ENCODE measurements at places on chromosomes 1 and 21. TPM values are rescaled to one million over a fixed set of nuclear protein-coding genes. Genes with fewer than 3 reads are reported as not detected.
A peak's percentile ranks its signal among the peaks of the same experiment; 100 is the strongest.

- peak; percentile 31 for DNase-seq
These were observed 207.5 kb downstream of the KCNT2 start for GRCh38 chr1:196400478-196401451.

GRCh38 chr1:54287801-54288211 lies 87.8 kb downstream of the MRPL37 start:
- DNase-seq, result no peak

GRCh38 chr21:15272591-15272990 lies 207.8 kb upstream of the NRIP1 start:
- no peak for DNase-seq

- no peak for DNase-seq
These were observed 15.5 kb upstream of the PADI4 start for GRCh38 chr1:17292299-17293160.

DNA sequence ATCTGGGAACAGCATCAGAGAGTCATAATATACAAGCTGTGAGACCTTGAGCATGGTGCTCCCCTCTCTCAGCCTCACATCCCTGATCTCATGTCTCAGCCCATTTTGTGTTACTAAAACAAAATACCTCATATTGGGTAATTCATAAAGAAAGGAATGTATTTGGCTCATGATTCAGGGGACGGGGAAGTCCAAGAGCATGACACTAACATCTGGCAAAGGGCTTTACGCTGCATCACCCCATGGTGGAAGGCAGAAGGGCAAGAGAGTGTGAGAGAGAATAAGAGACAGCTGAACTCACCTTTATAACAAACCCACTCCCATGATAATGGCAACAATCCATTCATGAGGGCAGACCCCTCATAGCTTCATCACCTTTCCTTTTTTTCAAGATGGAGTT lies 36.5 kb downstream of the RNASEL start:
- DNase-seq, result no peak

- no peak for DNase-seq
These were observed 82.3 kb downstream of the NOTCH2 start for GRCh38 chr1:119987112-119987511.

- peak; percentile 75 for DNase-seq
These were observed 7.9 kb upstream of the TNNT2 start for GRCh38 chr1:201385299-201385891.

DNA sequence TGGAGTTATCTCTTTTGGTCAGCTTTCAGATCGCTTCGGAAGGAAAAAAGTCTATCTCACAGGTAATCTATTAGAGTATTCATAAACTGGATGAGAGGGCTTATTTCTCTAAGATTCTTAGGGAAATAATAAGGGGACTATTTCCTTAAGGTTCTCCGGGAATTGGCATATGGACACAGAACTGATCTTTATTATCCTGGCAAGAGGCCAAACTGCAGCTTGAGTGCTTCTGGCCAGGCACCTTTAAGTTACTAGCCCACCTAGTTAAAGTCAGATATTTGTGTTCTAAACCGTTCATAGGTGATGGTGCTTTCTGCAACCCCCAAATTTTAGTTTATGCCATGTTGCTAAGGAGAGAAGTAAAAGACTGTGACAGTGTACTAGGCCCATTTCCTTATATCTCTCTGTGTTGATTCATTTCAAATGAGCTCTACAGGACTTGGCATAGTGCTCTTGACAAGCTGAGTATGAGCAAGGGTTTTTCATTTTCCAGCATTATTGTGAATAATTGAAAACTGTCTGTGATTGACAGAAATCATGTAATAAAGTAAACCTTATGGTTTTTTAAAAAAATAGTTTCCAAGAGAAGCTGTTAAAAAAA lies 43.4 kb downstream of the SLC22A15 start:
- no peak for DNase-seq

DNA sequence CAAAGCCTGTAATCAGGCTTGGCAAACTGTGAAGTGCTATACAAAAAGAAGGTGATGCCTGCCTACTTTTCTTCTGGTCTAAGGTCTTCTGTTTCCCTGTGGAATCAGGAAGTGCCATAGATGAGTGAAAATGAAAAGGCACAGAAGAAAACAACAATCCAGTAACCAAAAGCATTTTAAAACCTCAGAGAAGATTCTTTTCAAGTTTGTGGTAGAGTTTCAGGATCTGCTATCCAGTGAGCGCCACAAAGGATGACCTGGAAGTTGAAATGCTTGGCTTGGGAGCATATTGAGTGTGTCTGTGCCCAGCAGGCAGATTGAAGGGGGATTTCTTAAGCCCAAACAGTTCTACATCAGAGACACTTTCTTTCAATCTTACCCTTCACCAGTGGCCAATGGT lies 272.2 kb downstream of the PAPPA2 start:
- DNase-seq, result no peak

GRCh38 chr1:209790286-209791193 lies 6.2 kb upstream of the C1orf74 start:
- DNase-seq, result no peak

DNA sequence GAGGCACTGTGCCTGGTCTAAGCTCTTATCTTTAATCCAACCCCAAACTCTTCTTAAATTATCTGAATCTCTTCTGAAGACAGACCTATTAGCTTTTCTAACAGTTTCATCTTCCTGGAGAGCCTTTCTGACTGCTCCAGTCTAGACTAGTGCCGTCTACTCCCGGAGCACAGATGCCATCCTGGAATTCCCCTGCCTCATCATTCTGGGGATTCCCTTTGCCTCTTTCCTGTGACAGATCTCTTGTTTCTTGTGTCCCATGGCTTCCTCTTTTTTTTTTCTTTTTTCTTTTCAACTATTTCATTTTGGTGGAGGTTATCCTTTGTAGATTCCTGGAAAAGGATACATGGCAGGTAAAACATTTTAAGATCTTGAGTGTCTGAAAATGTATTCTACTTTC lies 11.7 kb downstream of the SEMA4A start:
- no peak for DNase-seq

DNA sequence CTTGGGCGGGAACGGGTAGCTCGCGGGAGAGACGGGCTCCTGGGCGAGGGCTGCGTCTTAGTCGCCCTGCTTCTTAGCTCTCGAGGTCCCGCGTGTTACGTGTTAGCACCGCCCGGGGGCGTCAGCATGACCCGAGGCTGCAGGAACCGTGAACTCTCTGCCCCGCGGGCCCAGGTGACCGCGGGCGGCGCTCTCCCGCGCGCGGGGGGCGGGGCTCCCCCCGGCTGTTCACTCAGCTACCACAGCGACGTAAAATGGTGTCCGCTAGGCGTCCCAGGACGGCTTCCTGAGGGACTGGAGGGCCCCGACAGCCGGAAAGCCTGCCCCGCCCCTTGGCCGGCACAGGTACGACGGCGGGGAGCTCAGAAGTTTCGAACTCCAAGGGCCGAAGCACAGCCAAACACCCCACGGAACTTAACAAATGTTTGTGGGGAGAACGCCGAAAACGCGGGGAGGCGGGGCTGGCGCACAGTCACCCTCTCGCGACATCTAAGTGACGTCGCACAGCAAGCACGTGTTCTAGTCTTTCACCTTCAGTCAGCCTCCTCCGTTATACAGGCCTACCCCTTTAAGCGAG lies 780 bp upstream of the RBM15 start:
- DNase-seq, result peak; percentile 96

- DNase-seq, result no peak
These were observed 12.8 kb downstream of the BACE2 start for GRCh38 chr21:41180752-41181151.

- DNase-seq, result peak; percentile 81
These were observed 1.1 kb upstream of the GUCA2A start for GRCh38 chr1:42165511-42166210.

DNA sequence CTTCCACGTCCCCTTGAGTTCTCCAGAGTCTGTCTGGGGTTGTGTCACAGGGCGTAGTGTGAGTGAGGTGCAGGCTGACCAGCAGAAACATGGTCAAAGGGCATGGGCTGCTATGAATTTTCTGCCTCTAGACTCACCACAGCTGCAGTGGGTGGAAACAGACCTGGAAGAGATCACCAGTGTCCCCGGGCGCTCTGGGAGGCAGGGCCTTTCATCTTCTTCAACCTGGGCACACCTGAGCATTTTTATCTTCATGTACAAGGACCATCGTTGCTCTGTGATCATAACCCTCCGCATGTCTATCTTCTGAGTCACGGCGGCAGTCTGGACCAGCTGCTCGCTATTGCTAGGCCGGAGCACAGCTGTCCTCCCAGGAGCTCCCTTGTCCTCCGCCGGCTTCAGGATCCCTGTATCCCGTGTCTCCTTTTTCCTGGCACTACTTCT lies 29.6 kb downstream of the DEGS1 start:
- DNase-seq, result no peak

GRCh38 chr1:151807131-151807530 lies 1.9 kb upstream of the LINGO4 start:
- no peak for DNase-seq

GRCh38 chr1:61125263-61125662 lies 42.9 kb downstream of the NFIA start:
- no peak for DNase-seq

GRCh38 chr1:110559157-110559556 lies 40.2 kb upstream of the KCNA10 start:
- no peak for DNase-seq

- DNase-seq, result no peak
These were observed 50.1 kb downstream of the ZNF281 start for GRCh38 chr1:200359610-200360163.

- no peak for DNase-seq
These were observed 558.2 kb upstream of the USP24 start for GRCh38 chr1:55773211-55773940.

DNA sequence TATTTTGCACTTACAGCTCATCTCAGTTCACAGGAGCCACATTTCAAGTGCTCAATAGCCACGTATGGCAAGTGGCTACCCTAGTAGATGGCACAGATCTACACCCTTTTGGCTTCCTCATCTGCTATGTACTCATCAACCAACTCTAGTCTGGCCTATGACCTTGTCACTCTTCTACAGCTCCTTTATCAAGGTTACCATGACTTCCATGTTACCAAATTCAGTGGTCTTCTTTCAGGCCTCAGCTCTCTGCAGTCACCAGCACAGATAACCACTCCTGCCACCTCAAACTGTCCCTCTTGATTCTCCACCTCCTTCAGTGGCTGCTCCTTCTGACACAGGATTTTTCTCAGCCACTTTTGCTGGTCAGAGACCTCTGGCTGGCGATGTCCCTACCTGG lies 11.7 kb upstream of the USP48 start:
- DNase-seq, result no peak

DNA sequence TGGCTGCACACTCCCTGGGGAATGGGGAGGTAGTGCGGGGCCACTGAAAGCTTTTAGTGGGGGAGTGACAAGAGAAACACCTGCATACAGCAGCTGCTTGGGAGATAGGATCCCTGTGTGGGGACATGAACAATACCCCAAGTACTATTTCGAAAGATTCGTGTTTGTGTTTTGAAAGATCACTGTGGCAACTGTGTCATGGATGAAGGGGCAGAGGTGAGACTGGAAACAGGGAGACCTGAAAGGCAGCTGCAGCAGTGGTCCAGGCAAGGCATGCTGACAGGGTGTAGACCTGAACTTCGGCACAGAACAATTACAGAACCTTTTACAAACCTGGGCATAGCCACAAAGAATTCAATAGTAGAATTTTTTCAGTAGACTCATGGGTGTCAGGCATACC lies 32.9 kb downstream of the TENT5C start:
- no peak for DNase-seq

DNA sequence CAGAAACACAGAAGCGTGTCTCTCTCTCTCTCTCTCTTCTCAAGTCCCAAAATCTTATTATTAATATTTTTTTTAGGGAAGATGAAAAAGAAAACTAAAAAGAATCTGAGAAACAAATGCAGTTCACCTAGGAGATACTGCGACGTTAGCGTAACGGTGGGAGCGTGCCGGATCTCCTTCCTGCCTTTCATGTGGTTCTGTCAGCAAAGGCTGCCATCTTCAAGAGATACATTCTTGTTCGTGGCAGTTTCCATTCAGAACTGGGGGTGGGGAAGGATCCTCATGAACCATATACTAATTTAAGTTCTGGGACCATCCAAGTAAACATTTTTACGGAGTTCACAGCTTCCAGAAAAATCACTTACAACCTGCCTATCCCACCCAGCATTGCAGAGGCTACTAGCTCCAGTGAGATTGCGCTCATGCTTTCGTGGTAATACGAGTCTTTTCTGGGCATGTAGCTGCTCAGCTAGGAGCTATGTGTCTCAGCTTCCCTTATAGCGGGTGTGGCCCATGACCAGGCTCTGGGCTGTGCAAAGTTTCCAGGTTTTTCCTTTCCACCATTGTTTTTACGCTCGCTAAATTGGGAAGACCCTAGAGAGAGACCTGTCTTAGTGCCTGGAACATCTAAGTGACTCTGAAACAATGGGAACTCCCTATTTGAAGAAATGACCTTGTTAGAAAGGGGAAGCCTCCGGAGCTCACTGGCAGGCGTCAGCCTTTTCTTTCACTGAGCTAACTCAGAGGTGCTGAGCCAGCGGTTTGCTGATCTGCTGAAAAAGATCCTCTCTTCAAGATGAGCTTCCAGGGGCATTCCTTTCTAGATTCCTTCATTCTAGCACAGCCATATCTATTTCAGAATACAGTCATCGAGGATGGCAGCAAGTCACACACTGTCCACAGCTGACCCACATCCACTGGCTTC lies 17.3 kb downstream of the SLAMF1 start:
- DNase-seq, result peak; percentile 68

DNA sequence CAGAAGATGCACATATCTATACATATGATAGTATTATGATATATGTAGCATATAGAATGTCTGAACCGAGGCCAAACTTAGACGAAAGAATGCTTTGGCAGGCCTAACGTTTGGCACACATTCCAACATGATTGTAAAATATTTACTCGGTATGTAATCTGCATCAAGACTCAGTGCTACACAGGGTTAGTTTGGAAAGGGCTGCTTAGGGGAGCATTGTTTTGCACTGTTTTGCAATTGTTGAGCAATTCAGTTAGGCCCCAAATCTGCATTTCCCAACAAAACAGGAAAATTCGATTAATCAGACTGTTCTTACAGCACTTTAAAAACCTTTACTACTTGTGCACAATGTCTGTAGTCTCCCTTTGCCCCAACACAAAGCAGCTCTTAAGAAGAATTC lies 216.0 kb upstream of the NEGR1 start:
- no peak for DNase-seq

GRCh38 chr21:24994717-24995116 lies 612.6 kb downstream of the MRPL39 start:
- no peak for DNase-seq

The SLC9C2 gene
- not detected for total RNA-seq

The RYR2 gene
- total RNA-seq, result 744 TPM

The NBPF6 gene
- total RNA-seq, result not detected

The CHD5 gene
- total RNA-seq, result not detected

The CLDN17 gene
- total RNA-seq, result not detected

The VCAM1 gene
- 2.5 TPM for total RNA-seq

The RXFP4 gene
- total RNA-seq, result not detected

The OR14K1 gene
- total RNA-seq, result not detected

The THEM5 gene
- total RNA-seq, result not detected

The CACNA1E gene
- total RNA-seq, result 4.7 TPM

The CYP4Z1 gene
- 0.86 TPM for total RNA-seq

The KCNT2 gene
- total RNA-seq, result 1.0 TPM

The VAMP4 gene
- total RNA-seq, result 12.1 TPM

The C4BPA gene
- 0.08 TPM for total RNA-seq

The IRF6 gene
- 31.6 TPM for total RNA-seq

The BATF3 gene
- total RNA-seq, result 1.3 TPM

The DNAJC8 gene
- 54.9 TPM for total RNA-seq

The FAM163A gene
- 0.22 TPM for total RNA-seq
